ENCODE measurements at places on chromosomes 12 and 14.

GRCh38 chr14:69008421-69008884, 29.4 kb upstream of the ACTN1 start:
- no peak for DNase-seq

DNA sequence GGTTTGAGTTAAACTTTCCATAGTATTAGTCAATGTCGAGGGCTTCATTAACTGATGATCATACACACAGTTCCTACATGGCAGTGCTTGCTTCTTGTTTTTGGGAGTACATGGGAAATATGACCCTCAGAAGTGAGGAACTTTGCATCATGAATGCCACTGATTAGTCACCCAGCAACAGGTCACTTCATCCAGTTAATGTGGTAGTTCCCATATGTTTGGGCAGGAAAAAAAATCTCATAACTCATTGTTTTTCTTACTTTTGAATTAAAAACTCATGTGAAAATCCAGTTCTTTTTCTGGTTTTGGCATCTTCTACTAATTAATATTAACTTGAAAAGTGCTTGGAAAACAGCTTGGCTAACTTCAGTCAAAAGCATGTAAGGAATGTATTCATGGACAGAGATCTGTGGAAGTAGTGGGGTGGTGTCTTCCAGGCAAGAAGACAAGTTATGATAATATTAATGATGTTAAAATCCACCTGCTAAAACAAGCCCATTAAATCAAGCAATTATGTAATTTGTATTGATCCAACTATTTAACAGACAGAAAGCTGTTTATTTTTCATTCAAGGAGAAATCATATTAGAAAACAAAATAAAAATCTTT, 309.1 kb upstream of the NAV3 start:
- no peak for DNase-seq

DNA sequence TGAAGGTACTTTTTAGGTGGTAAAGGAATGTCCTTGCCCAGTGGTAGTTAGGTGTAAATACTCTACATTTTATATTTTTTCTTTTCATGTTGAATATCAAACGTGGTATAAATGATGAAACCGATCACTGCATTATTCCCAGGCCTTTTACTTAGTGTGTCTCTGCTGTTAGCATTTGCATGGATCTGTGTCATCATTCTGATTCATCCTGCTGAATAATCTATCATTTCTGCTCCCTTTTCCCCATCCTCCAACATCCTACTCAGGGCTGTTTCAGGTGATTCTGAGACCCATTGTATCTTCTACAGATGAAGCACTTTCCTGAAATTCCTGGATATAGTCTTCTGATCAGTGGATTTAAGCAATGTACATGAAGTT, 61.0 kb upstream of the PTHLH start:
- DNase-seq = no peak

- DNase-seq = no peak
These were observed at the start of gene INHBC for GRCh38 chr12:57434517-57435223. Gene INHBC (plus strand): TSS chr12:57434784. CDS start chr12:57434887, 103 bp downstream.

- no peak for DNase-seq
These were observed 172.9 kb downstream of the CACNA1C start for GRCh38 chr12:2225696-2226095.

DNA sequence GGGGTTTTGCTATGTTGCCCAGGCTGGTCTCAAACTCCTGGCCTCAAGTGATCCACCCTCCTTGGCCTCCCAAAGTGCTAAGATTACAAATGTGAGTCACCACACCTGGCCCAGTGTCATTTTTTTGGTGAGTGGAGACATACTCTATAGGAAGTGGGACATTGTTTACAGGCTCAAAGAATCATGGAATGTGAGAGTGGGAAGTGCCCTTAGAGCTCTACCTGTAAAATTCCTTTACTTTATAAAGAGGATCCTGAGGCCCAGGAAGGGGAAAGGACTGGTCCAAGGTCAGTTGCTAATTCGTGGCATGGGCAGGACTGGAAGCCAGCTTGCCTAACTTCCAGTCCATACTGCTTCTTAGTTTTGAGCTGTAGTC, 8.7 kb upstream of the ADCK1 start:
- DNase-seq = no peak
